ENCODE measurements at places on chromosomes 4 and X. TPM values are rescaled to one million over a fixed set of nuclear protein-coding genes. Genes with fewer than 3 reads are reported as not detected.

- no peak for DNase-seq
These were observed 97.9 kb upstream of the PDE5A start for GRCh38 chr4:119726505-119726904.

DNA sequence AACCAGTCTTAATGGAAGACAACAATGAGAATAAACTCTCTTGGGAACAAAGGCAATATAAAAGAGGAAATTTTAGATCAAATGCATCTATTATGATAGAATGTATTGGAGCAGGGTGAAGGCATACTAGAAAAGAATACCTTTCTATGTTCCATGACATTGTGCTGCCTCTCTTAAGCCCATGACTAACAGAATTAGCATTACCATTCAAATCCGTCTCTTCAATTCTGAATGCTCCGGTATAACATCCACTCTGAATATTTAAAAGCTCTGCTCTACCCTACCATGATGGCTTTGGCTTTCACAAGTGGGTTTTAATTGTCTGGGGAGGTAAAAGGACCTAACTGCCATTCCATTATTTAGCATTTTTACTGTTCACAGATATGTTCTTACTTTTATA, 1878.4 kb downstream of the ARAP2 start:
- DNase-seq, result no peak

GRCh38 chrX:71870208-71871098, 40.2 kb upstream of the NHSL2 start:
- DNase-seq, result no peak

GRCh38 chrX:9530848-9531274, 66.0 kb downstream of the TBL1X start:
- DNase-seq, result no peak

DNA sequence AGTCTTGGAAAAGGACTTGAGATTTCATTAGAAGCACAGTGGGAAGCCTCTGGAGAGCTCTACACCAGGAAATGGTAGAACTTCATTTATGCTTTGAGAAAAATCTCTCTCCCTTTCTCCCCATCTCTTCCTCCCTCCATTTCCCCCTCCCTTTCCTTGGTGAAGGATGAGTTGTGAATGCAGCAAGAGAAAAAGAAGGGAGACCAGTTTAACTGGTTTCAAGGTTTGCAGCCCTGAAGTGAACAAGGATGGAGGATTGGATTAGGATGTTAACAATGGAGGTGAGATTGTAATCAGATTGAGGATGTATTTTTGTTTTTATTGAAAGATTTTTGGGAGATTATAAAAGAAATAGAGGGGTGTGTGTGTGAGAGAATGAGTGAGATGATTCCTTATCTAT, 99.5 kb downstream of the ANK2 start:
- DNase-seq, result no peak

GRCh38 chrX:7586126-7586525, 256.8 kb upstream of the VCX start:
- DNase-seq, result peak; percentile 51

- no peak for DNase-seq
These were observed 942.9 kb upstream of the PABPC4L start for GRCh38 chr4:135144498-135144897.

- DNase-seq, result no peak
These were observed 122.4 kb downstream of the KIT start for GRCh38 chr4:54780149-54780495.

- no peak for DNase-seq
These were observed 634.9 kb downstream of the BCOR start for GRCh38 chrX:39462835-39463234.

DNA sequence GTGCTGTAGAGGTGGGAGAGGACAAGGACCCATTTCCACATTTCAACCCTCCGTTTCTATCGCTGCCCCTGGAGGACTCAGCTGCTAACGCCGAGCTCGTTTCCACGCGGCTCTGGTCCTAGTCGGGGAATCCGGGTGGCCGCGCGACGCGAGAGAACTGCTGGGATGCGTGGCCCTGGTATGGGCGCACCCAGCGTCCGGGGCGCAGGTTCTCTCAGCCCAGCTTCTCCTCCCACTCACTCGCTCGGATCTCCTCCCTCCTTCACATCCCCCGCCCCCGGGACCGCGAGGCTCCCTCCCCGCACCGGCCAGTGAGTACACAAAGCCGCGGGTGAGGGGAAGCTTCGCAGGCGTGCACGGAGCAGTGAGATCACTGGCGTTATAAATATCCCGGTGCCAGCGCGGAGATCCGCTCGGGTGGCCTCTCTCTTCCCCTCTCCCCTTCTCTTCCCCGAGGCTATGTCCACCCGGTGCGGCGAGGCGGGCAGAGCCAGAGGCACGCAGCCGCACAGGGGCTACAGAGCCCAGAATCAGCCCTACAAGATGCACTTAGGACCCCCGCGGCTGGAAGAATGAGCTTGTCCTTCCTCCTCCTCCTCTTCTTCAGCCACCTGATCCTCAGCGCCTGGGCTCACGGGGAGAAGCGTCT, at the start of gene FGF5:
Gene FGF5 (plus strand): TSS at position 412 of the 649 bp plus-strand sequence. CDS start 161 bp downstream, at position 573.
- DNase-seq, result no peak

DNA sequence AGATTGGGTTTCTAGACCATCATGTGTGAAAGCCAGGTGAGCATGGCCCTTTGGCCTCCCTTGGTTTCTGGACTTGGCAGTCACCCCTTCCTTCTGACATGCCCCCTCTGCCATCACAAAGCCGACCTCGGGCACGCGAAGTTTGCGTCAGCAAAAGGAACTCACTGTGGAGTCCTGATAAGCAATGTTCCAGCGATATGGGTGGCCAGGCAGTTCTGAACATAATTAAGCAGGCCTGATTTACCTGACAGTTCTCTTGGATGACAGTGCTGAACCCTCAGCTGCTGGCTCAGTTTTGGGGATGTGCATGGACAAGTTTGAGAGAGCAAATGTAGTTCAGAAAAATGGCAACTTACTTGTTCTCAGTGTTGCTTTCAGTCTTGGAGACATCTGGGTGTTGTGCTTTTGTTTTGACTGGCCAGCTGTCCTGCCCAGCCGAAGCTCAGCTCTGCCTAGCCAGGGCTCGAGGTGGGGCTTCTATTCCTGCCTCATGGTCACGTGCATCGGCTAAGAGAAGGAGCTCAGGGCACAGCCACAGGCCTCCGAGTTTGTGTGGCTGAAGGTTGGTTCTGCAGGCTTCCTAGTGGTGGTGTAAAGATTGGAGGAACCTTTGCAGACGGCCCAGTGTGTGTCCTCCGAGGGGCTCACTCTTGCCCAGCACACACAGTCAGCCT, 78.3 kb downstream of the CLDN34 start:
- DNase-seq, result no peak

DNA sequence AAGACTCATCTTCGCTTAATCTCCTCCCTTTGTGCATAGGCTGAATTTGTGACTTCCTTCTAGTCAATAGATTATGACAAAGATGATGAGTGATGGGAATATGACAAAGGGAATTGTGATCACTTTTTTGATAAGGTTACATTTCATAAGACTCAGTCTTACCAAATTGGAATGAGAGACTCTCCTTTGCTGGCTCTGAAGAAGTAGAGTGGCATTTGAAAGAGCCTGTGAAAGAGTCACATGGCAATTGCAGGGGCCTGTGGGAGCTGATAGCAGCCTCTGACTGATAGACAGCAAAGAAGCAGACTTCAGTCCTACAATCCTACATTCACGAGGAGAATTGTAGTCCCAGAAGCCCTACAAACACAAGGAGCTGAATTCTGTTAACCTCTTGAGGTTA, 44.9 kb upstream of the ADAMTS3 start:
- DNase-seq, result no peak

- no peak for DNase-seq
These were observed 103.6 kb downstream of the UCHL1 start for GRCh38 chr4:41360214-41360920.

GRCh38 chr4:168857009-168857408, 153.0 kb downstream of the CBR4 start:
- no peak for DNase-seq

PLS3 gene
- 65.3 TPM for polyA plus RNA-seq

HTRA3 gene
- 2.1 TPM for polyA plus RNA-seq

ARMCX4 gene
- polyA plus RNA-seq, result 6.4 TPM

FAM50A gene
- polyA plus RNA-seq, result 112 TPM

LINC00632 gene
- polyA plus RNA-seq, result 3.9 TPM

SNX25 gene
- 7.9 TPM for polyA plus RNA-seq

CCNQ gene
- polyA plus RNA-seq, result 28.4 TPM

TRIM75 gene
- 0.02 TPM for polyA plus RNA-seq

DHX15 gene
- 98.3 TPM for polyA plus RNA-seq

DGAT2L6 gene
- polyA plus RNA-seq, result 0.02 TPM

DMRTC1 gene
- 0.05 TPM for polyA plus RNA-seq

Data from thymus (tissue), 14 donors.